Gastroesophageal sphincter (tissue), 4 donors: ENCODE measurements at places on chromosomes 4 and X.

- ATAC-seq: no peak
Observed at GRCh38 chrX:150879855-150880807, 18.3 kb downstream of the CD99L2 start.

- ATAC-seq: no peak
Observed at GRCh38 chr4:11469650-11470437, 41.1 kb upstream of the HS3ST1 start.

- no peak for ATAC-seq
Observed at GRCh38 chr4:112956484-112956896, 93.0 kb upstream of the ANK2 start.

DNA sequence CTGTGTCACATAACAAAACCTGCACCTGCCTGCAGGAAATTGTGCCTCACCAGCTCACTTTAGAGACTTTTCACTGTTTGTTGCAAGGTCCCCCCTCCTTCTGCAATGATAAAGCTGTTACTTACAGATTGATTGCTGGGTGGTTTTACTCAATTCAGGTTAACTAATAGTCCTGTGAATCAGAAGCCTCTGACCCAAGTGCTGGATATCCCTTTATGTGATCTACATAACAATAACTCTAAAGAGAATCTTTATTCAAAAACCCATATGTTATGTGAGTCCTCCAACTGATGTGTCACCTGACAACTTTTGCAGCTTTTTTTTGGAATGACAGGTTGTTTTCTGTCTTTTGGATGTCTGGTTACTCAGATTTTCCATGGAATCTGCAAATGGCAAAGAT lies 2323.6 kb upstream of the TENM3 start:
- no peak for ATAC-seq

- no peak for ATAC-seq
Observed at GRCh38 chr4:139035650-139036049, 20.1 kb downstream of the NOCT start.
